CD8-positive, alpha-beta memory T cell (primary cell): ENCODE measurements at places on chromosomes 3 and 15. TPM values are rescaled to one million over a fixed set of nuclear protein-coding genes. Genes with fewer than 3 reads are reported as not detected.

GRCh38 chr3:16012086-16012485, 162.4 kb upstream of the GALNT15 start:
- H3K4me3 ChIP-seq, result no peak overlapping the region
- no peak overlapping the region for H3K27ac ChIP-seq
- H3K36me3 ChIP-seq, result no peaks in the 10 kb centered on the region

DNA sequence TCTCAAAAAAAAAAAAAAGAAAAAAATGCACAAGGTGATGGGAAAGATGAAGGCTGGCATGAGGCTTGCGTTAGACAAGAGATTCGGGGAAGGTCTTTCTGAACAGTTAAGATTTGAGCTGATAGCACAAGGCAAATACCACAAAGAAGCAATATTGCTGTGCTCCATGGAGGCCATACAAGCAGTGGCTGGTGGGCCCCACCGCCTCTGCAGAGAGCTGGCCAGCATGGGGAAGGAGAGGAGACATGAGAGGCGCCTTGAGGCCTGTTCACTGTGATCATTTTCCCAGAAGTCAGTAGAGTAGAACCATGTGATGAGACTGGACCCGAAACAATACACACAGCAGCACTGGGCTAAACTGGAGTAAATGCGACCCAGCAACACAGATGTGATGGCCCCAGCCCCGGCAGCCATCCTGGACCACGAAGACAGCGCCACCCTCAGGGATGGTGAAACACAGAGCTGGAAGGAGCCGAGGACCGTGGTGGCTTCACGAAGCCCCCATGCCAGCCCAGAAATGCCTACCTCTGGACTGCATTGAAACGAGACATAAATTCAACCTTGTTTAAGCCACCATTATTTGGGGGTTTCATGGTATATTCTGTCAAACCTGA, 5.5 kb downstream of the XXYLT1 start:
- DNase-seq, result no peak
- H3K36me3 ChIP-seq, result no peaks in the 10 kb centered on the region
- H3K4me1 ChIP-seq, result peaks cover 22% of the 10 kb centered on the region
- H3K4me3 ChIP-seq, result no peak overlapping the region
- H3K27me3 ChIP-seq, result no peaks in the 10 kb centered on the region

GRCh38 chr15:93683651-93684050, 547.7 kb upstream of the MCTP2 start:
- H3K4me1 ChIP-seq, result no peaks in the 10 kb centered on the region
- H3K27ac ChIP-seq, result no peak overlapping the region
- DNase-seq, result no peak
- H3K4me3 ChIP-seq, result no peak overlapping the region

DNA sequence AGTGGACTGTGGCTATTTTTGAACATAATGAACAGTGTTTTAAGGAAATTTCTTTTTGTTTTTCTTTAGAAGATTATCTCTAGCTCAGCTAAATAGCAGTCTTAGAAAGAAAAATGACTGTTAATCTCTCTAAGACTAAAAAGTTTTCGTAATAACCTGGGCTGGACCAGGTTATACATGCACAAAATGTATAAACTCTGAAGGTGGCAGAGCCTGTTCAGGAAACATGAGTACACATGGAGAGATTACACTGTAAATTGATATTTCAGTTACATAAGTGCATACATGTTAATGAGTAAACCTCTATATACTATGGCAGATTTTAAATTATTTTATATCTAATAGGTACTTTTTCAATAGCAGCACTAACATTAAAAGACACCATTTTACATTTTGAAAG, 258.2 kb upstream of the CFAP20DC start:
- no peaks in the 10 kb centered on the region for H3K36me3 ChIP-seq
- H3K27ac ChIP-seq, result no peak overlapping the region
- H3K27me3 ChIP-seq, result no peaks in the 10 kb centered on the region
- no peaks in the 10 kb centered on the region for H3K4me1 ChIP-seq

- H3K4me3 ChIP-seq, result no peak overlapping the region
- H3K27me3 ChIP-seq, result no peaks in the 10 kb centered on the region
- H3K36me3 ChIP-seq, result no peaks in the 10 kb centered on the region
- no peaks in the 10 kb centered on the region for H3K4me1 ChIP-seq
Observed at GRCh38 chr3:95218484-95218883, 1155.6 kb downstream of the NSUN3 start.

Gene RTP3
- total RNA-seq, result not detected

- H3K36me3 ChIP-seq, result no peaks in the 10 kb centered on the region
- no peak overlapping the region for H3K4me3 ChIP-seq
- H3K27me3 ChIP-seq, result no peaks in the 10 kb centered on the region
Observed at GRCh38 chr3:56125358-56126005, 342.8 kb downstream of the ERC2 start.

DNA sequence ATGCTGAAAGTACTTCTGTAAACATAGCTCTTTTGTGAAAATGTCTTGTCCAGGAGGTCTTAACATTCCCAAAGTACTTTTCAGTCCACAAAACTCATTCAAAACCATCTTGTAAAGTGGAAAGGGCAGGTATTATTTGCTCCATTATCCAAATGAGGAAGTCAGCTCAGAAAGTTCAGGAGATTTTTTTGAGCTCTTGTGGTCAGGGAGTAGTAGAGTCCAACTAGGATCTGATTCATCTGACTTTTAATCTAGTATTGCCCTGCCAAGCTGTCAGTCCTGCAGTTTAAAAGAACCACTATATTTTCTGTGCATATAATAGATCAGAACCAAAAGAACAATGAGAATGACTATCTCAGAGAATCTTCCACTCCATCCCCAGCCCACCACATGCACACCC, 83.5 kb downstream of the FOXB1 start:
- H3K4me1 ChIP-seq, result no peaks in the 10 kb centered on the region
- H3K27ac ChIP-seq, result no peak overlapping the region
- no peak for DNase-seq

DNA sequence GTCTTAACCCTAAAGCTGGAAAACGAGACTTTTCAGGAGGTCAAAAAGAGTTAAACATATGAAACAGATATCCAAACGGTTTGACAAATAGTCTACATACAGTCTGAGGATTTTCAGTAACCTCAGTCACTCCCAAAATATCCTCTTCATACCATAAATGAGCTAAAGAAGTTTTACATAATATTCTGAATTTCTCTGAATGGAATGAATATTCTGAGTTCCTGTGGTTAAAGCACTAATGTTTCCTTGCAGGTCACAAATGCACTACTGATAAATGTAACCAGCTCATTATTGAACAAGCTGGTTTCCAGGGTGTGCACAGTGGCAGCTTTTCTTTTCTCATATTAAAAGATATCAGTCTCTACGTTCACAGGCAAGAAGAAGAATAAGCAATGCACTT, 137.4 kb upstream of the POU1F1 start:
- H3K27ac ChIP-seq, result no peak overlapping the region
- H3K4me1 ChIP-seq, result no peaks in the 10 kb centered on the region
- H3K27me3 ChIP-seq, result no peaks in the 10 kb centered on the region
- H3K36me3 ChIP-seq, result no peaks in the 10 kb centered on the region
- H3K4me3 ChIP-seq, result no peak overlapping the region

Gene SST
- total RNA-seq, result not detected

Gene CIB2
- total RNA-seq, result 2.1 TPM

- peaks cover 8% of the 10 kb centered on the region for H3K27me3 ChIP-seq
- H3K4me3 ChIP-seq, result no peak overlapping the region
- H3K27ac ChIP-seq, result no peak overlapping the region
Observed at GRCh38 chr15:89772932-89773583, 3.1 kb upstream of the MESP2 start.

Gene KIF15
- 21.7 TPM for total RNA-seq

DNA sequence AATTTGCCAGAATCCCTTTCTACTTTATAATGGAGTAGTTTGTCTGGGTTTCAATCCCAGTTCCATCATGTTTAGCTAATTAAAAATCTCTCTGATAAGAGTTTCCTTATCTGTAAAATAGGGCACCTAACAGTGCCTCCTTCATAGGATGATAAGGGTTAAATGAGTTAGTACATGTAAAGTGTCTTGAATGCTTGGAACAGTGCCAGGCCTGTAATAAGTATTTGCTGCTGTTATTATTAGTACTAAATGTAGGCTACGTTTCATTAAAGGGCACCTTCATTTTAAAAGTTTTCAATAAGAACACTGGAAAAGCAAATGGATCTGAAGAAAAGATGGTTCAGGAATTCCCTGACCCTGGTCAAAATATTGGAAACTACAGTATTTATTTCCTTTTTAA, 11.8 kb upstream of the SLC2A2 start:
- no peak for DNase-seq
- no peaks in the 10 kb centered on the region for H3K27me3 ChIP-seq
- no peaks in the 10 kb centered on the region for H3K4me1 ChIP-seq
- no peaks in the 10 kb centered on the region for H3K36me3 ChIP-seq
- no peak overlapping the region for H3K27ac ChIP-seq

- peaks cover 28% of the 10 kb centered on the region for H3K36me3 ChIP-seq
- H3K27me3 ChIP-seq, result no peaks in the 10 kb centered on the region
- peak overlapping the region; percentile 92 for H3K27ac ChIP-seq
- DNase-seq, result no peak
Observed at GRCh38 chr15:41285285-41285684, 47.1 kb downstream of the OIP5 start.

DNA sequence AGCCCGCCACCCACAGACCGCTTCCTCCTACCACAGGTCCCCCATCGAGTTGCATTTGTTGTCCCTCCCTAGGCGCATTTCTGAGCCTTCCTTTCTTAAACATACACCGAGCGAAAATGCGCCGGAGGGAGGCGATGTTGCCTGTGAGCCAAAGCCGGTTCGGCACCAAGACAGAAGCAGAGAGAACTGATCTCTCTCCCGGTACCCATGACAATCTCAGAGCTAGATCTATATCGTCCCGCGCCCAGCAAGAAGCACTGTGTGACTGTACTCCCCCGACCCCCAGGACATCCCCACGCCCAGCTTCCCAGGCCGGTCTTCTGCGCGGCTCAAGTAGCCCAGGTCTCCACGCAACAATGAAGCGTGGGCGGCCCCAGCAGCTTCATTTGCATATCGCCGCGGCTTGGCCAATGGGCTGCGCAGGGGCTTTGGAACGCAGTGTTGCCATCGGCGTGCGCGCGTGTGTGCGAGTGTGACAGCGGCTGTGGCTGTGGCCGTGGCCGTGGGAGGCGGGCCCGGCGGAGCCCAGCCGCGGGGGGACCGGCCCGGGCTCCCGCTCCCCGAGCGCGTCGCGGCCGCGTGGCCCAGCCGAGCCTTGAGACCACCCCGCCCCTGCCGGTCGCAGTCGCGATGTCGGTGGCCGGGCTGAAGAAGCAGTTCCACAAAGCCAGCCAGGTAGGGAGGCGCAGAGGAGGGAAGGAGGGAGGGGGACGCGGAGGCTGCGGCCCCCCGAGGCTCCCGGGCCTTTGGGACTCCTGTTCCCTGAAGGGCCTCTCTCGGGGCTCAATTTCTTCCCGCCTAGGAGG, at the start of gene SH3GL3:
SH3GL3 (plus strand) TSS at position 438 of the 806 bp plus-strand sequence; CDS start at position 631, 193 bp downstream.
- no peaks in the 10 kb centered on the region for H3K36me3 ChIP-seq
- no peaks in the 10 kb centered on the region for H3K4me1 ChIP-seq
- DNase-seq, result no peak

DNA sequence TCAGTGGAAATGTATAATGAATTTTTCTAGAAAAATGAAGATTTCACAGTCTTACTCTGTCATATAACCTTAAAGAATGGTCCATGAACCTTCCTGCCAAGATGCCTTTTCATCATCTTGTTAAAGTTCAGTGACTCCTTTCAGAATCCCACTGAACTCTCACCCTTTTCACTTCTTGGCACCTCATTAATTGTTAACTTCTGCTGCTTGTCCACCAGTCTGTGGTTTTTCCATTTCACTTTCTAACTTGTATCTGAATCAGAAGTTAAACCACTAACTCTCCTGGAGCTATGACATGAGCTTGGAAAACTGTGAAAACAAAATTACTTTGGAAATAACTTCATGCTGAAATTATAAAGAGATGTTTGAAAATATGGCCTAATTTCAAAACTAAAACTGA, 281.2 kb upstream of the ALCAM start:
- H3K27me3 ChIP-seq, result no peaks in the 10 kb centered on the region
- H3K27ac ChIP-seq, result no peak overlapping the region
- no peak overlapping the region for H3K4me3 ChIP-seq
- H3K36me3 ChIP-seq, result no peaks in the 10 kb centered on the region

DNA sequence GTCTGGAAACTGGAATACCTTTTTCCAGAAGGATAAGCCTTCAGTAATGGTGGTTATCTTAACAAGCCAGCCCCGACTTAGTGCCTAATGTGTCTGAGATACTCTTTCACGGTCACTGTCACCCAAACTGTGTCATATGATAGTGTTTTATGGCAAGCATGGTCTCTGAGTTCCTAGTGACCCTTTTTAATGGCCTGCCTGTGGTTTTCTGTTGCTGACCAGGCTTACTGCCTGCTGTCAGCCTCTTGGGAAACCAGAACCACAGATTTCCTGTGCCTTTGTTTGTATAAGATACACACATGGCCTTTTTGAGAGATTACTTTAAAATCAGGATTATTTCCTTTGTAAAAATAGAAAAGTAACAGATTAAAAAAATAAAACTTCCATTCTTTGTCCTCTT, 22.4 kb downstream of the HPS3 start:
- peak overlapping the region; percentile 9 for H3K27ac ChIP-seq
- no peak overlapping the region for H3K4me3 ChIP-seq
- H3K27me3 ChIP-seq, result no peaks in the 10 kb centered on the region
- peaks cover 26% of the 10 kb centered on the region for H3K36me3 ChIP-seq

DNA sequence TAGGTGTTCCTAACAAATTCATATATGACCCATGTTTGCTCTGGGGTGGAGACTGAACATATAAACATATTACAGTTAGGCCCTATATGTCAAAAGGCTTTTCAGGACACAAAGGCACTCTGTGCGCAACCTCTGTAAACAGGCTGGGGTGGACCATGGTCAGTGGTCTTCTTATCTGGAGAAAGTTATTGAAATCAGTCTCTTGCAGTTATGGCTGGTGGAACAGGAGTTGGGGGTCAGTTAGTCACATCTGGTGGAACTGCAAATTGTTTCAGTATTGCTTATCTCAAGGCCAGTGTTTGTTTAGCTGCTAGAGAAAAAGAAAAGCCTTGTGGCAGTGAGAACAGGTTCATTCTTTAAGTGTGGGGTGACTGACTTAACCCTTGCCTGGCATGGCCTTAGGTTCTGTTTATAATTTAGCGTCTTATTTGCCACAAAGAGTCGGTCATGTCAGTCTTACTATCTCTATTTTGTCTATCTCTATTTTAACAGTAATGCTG, 5.9 kb upstream of the GP9 start:
- H3K36me3 ChIP-seq, result no peaks in the 10 kb centered on the region
- no peak for DNase-seq
- H3K27me3 ChIP-seq, result no peaks in the 10 kb centered on the region

- peak overlapping the region; percentile 11 for H3K4me3 ChIP-seq
- peak; percentile 61 for DNase-seq
- peaks cover 50% of the 10 kb centered on the region for H3K4me1 ChIP-seq
Observed at GRCh38 chr3:13346481-13347389, 73.4 kb downstream of the NUP210 start.

DNA sequence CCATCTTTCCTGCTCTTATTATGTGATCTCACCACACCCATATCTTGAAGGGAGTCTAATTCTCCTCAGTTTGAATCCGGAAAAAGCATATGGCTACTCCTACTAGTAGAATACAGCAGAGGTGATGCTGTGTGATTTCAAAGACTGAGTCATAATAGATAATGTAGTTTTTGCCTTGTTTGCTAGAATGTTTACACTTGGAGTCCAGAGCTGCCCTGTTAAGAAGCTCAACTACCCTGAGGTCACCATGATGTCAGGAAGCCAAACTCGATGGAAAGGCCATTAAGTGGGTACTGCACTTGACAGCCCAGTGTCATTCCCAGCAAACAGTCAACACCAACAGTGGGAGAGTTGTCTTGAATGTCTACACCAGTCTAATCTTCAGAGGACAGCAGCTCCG, 56.9 kb downstream of the CD200R1L start:
- DNase-seq, result no peak
- H3K4me1 ChIP-seq, result peaks cover 14% of the 10 kb centered on the region
- no peak overlapping the region for H3K27ac ChIP-seq
- H3K4me3 ChIP-seq, result no peak overlapping the region
